ENCODE measurements at places on chromosomes 7 and 10. TPM values are rescaled to one million over a fixed set of nuclear protein-coding genes. Genes with fewer than 3 reads are reported as not detected.

GCK gene
- 3.7 TPM for total RNA-seq

MKX gene
- 0.16 TPM for total RNA-seq

- no peak for DNase-seq
These were observed 23.9 kb upstream of the SMARCD3 start for GRCh38 chr7:151272405-151272804.

DNA sequence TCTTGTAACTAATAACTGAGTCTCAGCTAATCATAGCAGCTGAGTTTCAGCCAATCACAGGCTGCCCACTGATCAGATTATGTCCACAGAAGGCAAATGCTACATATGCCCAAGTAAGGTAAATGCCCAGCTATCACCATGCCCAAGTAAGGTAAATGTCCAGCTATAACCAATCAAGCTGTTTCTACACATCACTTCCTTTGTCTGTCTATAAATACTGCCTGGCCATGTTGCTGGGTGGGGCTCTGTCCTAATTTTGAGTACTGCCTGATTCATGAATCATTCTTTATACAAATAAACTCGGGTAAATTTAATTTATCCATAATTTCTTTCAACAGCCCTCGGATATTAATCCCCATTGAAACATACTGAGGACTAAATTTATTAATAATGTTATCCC, 312.4 kb downstream of the CACNA2D1 start:
- DNase-seq = no peak

OGDHL gene
- 11.5 TPM for total RNA-seq

VIPR2 gene
- total RNA-seq = 23.2 TPM

DNA sequence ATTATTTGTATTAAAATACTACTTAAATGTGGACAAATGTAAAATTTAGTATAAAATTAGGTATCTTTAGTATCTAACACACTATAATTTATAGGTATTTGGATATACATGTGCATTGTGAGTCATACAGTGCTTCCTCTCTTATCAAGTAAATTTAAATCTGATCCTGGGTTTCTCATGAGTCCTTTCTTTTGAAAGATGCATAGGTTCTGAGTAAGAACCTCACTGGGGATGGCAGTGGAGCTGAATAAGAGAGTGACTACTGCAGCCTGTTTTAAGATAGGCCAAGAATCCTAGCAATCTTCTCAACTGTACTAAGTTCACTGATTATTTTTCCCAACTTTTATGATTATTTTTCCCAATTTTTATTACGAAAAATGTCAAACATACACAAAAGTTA, 16.2 kb downstream of the CEP55 start:
- no peak for DNase-seq

GRCh38 chr10:14468023-14468441, 137.3 kb upstream of the FRMD4A start:
- DNase-seq = no peak

ZFAND4 gene
- total RNA-seq = 7.7 TPM

MTERF1 gene
- total RNA-seq = 7.5 TPM

DNA sequence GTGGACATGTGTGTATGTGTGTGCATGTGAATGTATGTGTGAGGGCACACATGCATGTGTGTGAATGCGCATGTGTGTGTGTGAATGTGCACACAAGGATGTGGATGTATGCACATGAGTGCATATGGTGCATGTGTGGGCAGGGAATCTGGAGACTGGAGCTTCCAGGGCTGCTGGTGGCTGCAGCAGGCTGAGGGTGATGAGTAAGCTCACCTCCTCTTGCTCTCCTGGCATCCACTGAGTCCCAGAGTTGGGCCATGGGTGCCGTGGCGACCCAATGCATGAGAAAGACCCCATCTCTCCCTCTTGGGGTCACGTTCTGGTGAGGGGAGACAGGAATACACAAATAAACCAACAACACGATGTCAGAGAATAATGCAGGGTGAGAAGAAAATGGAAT, 33.3 kb upstream of the COL13A1 start:
- peak; percentile 71 for DNase-seq

BET1 gene
- total RNA-seq = 13.2 TPM

DNA sequence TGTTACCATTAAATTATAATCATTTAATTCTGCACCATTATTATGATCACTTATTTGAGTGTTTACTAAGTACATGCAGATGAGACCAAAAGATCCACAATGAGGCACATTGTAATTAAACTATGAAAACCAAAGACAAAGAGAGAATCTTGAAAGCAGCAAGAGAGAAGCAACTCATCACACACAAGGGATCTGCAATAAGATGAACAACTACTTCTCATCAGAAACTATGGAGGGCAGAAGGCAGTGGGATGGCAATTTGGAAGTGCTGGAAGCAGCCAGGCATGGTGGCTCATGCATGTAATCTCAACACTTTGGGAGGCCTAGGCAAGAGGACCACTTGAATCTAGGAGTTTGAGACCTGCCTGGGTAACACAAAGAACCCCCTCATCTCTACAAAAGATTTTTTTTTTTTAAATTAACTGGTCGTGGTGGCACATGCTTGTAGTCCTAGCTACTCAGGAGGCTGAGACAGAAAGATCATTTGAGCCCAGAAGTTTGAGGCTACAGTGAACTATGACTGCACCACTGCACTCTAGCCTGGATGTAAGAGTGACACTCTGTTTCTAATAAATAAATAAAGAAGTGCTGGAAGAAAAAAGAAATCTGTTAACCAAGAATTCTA, 47.7 kb downstream of the CDK6 start:
- DNase-seq = no peak

BHLHA15 gene
- total RNA-seq = not detected

GRCh38 chr10:91162495-91163268, 57.8 kb upstream of the PCGF5 start:
- DNase-seq = peak; percentile 90

GRCh38 chr7:45915606-45916005, 5.5 kb downstream of the IGFBP3 start:
- DNase-seq = no peak

DNA sequence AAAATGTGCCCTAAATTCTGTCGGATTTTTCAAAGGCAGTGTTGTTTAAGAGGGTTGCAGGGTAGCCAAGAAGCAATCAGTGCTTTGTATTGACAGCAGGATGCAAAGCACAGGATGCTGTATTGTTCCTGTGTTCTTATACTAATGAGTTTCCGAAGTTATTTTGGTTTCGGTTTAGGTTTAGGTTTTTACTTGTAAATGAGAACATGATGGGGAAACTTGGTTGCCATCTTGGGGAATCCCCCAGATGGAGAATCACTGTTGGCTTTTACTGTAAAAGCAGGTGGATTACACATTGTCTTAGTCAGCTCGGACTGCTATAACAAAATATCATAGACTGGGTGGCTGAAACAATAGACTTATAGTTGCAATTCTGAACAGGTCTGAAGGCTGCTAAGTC, 72.1 kb downstream of the INHBA start:
- DNase-seq = no peak

DNA sequence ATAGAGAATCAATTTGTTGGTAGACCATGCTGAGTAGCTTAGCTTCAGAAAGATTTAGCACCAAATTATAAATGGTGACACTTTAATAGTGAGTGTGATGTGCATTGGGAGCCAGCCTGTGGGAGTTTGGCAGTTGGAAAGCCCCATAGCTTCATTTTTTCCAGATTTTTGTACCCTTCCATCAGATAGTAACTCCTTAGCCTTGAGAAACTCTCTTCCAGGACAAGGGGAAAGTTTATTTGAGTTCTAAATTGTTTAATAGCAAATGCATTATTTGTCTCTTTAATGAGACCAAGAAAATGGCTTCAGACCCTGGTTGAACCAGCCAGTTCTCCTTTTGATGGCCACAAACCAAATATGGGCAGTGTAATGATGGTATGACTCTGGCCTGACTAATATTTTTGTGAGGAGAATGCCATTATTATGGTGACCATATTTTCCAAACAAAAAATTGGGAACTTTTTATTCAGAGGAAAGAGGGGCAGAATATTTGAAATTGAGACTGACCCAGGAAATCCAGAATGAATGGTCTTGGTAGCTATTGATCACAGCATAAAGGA, 49.8 kb downstream of the PLCE1 start:
- DNase-seq = no peak

GRCh38 chr10:131803860-131804425, 96.9 kb upstream of the PPP2R2D start:
- DNase-seq = peak; percentile 41

Data from cardiac septum (tissue), 1 donor.